Activated T-cell treated with anti-CD3 and anti-CD28 coated beads for 48 hours (primary cell): ENCODE measurements at places on chromosomes 13 and 19.

GRCh38 chr13:104196611-104197010 is 1130.4 kb upstream of the SLC10A2 start:
- no peak for DNase-seq

DNA sequence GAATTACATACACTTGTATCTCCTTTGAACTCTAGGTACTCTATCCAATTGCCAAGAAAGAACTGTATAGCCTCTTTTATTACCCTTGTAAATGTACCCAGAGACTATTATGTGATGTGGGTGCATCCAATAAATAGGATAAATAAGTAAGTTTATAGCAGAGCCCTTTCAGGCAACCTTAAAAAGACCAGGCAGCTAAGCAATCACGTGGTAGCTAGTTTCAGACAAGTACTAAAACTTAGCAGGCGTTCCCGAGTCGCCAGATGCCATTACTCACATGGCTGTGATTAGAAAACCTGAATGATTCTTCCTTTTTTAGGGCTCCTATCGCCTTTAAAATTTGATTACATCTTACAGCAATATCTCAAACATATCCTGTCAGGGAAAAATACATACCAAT is 1303.0 kb downstream of the EFNB2 start:
- DNase-seq = no peak

- no peak for DNase-seq
These were observed 2.7 kb downstream of the DACH1 start for GRCh38 chr13:71864094-71864985.

- DNase-seq = peak; percentile 11
These were observed 71.9 kb downstream of the FLT1 start for GRCh38 chr13:28423010-28423409.

DNA sequence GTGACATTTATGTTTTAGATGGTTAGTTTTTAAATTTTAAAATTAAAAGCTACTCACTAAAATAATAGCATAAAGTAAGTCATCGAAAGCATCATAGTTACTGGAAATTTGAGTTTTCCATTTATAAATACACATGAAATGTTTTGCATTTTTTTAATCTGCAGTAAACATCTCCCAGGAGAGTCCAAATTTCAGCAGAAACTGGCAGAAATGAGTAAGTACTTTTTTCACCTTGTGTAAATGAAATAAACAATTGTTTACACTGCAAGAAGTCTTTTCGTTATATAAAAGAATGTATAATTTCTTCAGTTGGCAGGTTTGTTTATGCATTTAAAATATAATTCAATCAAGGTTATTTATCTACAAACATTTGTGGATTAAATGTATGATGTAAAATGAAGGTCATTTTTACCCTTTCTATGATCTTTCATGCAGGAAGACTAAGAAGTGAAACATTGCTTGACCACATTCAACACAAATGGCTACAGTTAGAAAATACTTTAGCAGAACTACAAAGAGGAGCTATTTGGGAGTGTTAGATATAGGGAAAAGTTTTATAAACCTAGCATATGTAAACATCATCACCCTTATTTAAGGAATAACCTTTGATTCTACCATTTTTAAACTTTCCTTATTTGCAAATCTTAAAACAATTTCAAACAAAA is 55.6 kb downstream of the RCBTB2 start:
- DNase-seq = no peak

GRCh38 chr13:20980899-20981298 is 78.4 kb upstream of the XPO4 start:
- no peak for DNase-seq

DNA sequence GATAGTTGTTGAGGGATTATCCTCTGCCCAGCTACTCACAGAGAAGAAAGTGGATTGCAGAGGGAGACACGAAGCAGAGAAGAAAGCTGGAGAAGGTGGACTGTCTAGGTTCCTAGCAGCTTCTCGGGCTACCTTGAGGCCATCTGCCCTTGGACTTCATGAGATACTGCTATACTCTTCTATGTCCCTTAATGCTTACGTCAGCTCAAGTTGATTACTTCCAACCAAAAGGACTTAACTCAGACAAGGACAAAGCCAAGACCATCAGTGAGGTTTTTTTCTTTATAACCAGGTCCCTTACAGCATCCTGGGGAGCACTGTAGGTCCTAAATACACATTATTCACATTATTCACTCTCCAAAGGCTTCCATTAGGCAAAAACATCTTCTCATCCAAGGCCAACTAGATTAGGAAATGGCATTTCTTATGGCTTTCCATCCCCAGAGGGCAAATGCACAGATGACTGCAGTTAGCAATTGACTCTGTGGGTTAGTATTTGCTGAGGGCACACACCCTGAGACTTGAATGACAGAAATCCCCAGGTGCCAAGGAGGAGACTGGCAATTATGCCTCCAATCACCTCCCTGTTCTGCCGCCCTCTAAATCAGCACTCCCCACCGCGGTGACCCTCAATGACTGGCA is 4.1 kb upstream of the UBE2L5 start:
- no peak for DNase-seq

DNA sequence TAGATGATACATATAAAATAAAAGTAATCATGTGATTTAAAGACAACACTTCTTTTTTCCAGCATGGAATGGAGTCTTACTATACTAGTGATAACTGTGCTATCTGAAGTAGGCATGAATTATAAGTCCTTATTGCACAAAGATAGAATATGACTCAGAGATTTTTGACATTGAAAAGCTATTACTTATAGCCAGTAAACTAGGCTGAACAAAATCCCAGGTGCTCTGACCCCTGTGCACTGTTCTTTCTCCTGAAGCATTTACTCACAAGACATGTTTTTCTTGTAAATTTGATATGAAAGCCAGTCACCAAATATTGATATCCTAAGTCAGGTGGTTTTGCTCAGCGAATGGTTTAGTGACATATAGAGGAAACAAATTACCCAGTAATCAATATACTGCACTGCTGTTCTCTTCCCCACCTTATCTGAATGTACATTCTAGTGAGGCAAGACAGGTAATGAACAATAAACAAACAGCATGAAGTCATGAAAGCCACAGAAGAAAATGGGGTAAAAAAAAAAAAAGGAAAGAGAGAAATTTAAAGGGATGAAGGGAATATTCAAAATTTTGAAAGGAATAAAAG is 1567.0 kb upstream of the SPRY2 start:
- no peak for DNase-seq

- DNase-seq = no peak
These were observed 1366.2 kb upstream of the PCDH20 start for GRCh38 chr13:62781866-62782265.

- DNase-seq = no peak
These were observed 76.2 kb upstream of the MTIF3 start for GRCh38 chr13:27526516-27526915.

DNA sequence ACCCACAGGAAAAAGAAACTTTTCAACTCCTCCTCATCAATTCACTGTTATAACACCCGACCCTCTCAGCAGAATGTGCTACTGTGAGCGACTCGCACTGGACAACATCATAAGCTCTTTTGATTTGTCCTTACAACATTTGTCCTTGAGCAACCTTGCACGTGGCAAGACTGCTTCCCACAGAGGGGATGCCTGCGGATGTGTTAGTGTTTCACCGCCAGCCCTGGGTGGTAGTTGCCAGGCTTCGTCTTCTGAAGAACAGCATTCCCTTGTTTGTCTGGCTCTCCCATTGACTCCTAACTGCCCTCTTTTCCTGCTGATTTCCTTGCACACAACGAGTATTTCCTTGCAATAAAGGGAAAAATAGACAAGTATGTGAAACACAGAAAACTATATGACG is 111.4 kb upstream of the SLC7A1 start:
- no peak for DNase-seq

DNA sequence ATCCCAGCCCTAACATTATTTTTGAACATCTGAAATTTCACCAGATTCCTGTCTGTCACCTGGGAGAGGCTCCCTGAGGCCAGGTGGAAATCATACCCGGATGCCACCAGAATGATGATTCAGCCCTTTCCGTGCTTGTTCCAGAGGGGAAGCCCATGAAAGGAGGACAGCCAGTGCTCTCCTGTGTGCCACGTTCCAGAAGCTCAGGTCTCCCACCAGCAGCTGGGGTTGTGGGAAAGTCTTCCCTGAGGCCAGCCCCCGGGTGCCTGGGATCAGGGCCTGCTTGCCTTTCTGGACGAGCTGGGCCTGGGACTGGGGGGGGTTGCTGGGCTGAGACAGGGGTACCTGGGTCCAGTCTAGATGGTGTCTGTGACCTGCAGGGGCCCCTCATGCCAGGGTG is 25.5 kb upstream of the IGFL1 start:
- no peak for DNase-seq

DNA sequence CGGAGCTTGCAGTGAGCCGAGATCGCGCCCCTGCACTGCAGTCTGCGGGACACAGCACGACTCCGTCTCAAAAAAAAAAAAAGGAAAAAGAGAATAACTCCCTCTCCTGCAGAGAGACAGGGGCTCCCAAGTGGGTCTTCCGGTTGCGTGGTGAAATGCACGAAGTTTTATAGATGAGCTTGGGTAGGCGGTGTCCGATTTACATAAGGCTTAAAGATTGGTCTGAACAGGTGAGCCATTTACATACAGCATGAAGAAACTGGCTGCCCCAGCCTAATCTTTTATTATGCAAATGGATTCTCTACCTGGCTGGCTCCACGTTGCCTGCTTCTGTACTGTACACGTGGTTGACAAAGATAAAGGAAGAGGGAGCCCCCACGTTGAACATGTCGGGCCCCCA is 19.5 kb downstream of the ADGRE2 start:
- DNase-seq = no peak

GRCh38 chr19:45716359-45717130 is 14.2 kb downstream of the FBXO46 start:
- DNase-seq = no peak

- no peak for DNase-seq
These were observed 163.5 kb upstream of the TUBA3C start for GRCh38 chr13:19345158-19345557.

DNA sequence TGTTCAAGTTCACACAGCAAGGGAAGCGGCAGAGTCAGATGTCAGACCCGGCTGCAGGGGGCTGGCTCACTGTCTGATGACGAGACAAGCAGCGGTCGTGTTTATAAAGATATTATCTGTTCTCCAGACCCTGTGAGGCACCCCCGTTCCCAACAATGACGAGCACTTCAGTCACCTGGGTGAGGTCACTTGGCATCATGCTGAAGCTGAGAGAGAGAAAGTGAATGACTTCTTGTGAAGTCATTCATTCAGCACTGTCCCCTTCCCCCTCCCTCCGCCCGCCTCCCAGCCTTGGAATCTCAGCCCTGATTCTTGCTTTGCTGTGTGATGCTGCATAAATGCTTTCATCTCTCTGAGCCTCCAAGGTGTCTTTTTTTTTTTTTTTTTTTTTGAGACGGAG is 4.9 kb upstream of the LYPD3 start:
- peak; percentile 50 for DNase-seq

GRCh38 chr19:5170329-5170745 is 170.3 kb downstream of the PTPRS start:
- DNase-seq = peak; percentile 61

GRCh38 chr19:48290401-48290770 is 20.5 kb downstream of the ZNF114 start:
- DNase-seq = no peak

DNA sequence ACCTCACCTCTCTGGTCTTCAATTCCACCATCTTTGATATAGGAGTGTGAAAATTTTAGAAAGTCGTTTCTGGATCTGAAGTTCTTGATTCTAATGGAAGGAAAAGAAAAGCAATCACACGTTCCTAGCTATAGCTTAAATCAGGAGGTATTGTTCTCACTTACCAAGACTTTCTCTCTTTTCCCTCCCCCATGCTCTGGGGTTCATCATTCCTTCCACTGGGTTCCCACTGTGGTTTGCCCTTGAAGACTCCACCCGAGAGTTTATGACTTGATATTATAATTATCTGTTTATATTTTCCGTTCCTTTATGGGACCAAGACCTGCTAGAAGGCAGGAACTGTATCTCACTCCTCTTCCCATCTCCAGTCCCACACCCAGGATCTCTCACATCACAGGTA is 76.6 kb downstream of the AKAP11 start:
- no peak for DNase-seq

DNA sequence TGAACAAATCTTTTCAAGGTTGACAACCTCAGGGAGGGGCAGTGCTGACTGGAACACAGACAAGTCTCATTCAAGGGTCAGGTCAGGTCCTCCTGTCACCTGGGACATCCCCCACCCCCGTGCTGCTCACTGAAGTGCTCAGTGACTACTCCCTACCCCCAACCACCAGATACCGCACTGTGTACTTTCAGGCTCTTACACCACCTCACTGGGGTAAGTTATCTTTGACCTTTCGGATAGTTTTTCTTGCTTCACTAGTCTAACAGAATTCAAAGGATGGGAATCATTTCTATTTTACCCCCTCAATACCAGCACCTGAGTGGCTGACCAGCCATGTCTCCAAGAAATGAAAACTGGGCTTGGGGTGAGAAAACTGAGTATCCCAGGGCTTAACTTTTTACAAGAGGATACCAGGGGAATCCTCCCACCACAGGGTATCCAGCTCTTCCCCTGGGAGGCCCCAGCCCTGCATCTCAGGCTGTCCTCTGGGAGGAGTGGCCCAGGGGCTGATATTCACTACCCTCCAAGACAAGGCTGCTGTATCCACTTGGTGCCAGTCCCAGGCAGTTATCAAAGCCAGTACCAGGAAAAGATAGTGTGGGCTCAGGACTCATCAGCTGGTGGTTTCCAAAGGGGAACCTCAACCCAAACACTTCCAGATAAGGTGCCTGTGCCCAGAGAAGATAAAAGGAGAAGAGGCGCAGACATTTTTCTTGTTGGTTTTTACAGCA is 2.1 kb downstream of the ZNF563 start:
- peak; percentile 76 for DNase-seq

GRCh38 chr19:47518139-47518538 is 3.3 kb upstream of the NAPA start:
- peak; percentile 47 for DNase-seq

- no peak for DNase-seq
These were observed 4.6 kb upstream of the EPS8L1 start for GRCh38 chr19:55071129-55071502.

- no peak for DNase-seq
These were observed 44.9 kb downstream of the LYL1 start for GRCh38 chr19:13057744-13058143.

- no peak for DNase-seq
These were observed 8.4 kb upstream of the CEACAM19 start for GRCh38 chr19:44662691-44663385.

DNA sequence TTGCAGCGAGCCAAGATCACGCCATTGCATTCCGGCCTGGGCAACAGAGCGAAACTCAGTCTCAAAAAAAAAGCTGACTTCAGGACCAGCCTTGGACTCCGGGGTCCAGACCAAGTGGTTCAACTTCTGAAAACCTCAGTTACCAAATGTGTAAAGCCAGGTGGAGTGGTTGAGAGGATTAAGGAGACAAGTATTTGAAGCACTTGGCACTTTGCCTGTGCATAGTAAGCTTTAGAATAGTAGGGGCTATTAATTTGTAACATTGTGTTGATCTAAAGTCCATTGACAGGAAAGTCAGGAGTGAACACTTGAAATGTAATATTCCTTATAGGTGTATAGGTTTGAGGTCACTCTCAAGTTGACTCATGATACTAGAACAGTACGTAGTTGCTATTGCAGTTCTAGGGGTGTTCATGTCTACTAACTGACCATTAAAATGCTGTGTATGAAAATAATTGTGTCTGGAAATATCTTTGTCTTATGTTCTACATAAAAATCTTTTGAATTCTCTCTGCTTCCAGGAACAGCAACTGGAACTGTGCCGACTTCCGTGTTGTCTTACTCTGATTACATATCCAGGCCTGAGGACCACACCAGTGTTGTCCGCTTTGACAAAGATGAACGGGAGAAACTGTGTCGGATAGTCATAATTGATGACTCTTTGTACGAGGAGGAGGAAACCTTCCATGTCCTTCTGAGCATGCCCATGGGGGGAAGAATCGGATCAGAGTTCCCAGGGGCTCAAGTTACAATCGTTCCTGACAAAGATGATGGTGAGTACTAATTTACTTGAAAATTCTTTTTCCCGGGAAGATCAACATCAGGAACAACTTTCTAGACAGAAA is 97.4 kb downstream of the FREM2 start:
- DNase-seq = no peak
